ENCODE measurements at places on chromosomes 13 and 19.

- DNase-seq, result no peak
Measured at GRCh38 chr19:31421856-31422255, 72.6 kb upstream of the TSHZ3 start.

- DNase-seq, result no peak
Measured at GRCh38 chr19:9667898-9668297, 7.0 kb downstream of the ZNF562 start.

DNA sequence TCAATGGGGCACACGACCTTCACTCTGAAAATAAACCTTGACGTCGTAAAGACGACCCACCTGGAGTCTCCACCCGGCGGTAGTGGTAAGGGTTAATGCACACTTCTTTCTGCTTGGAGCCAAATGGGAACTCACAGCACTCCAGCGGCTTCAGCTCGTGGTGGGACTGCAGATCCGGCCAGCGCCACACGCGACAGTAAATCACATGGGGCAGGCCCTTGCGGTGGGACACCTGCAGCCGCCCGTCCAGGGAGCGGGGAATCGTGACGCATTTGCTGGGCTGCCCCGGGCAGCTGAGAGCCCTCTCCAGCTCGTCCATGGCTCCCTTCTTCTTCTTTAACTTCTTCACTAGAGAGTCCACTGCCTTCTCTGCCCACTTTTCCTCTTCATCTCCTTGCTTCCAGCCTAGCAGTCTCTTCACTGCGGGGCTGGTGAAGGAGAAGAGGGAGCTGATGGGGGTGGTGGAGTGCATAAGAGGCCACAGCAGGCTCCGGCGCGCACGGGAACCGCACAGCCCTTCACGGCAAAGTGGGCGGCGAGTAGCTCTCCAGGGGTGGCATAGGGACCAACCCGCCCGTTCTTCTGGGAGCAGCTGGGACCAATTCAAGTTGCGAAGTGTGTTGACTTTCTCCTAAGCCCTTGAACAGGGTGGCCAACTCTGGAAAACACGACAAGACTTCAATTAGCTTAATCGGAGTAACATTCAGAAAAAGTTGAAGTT lies 40.7 kb downstream of the SMAD9 start:
- no peak for DNase-seq

- DNase-seq, result no peak
Measured at GRCh38 chr19:47094557-47095475, 18.8 kb downstream of the ZC3H4 start.

DNA sequence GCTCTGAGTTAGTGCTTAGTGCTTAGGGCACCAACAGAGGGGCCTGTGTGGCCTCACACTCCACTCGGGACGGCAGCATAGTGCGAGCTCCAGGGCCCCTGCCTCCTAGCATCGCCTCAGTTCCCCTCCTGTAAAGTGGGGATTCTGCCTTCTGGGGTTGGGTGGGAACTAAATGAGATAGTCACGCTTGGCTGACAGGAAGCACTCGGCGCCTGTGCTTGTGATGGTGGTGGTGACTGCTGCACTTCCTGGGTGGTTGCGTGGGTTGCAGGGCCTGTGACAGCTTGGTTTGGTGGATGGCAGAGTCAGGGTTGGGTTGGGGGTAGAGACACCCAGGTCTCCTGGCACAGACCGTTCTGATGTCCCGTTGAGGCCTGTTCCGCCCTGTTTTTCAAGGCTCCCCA lies 7.7 kb downstream of the PLEKHF1 start:
- no peak for DNase-seq

- no peak for DNase-seq
Measured at GRCh38 chr19:5951338-5951861, 26.5 kb downstream of the RANBP3 start.
